Adrenal gland (tissue), 19 donors: ENCODE measurements at places on chromosomes 1 and 21.

DNA sequence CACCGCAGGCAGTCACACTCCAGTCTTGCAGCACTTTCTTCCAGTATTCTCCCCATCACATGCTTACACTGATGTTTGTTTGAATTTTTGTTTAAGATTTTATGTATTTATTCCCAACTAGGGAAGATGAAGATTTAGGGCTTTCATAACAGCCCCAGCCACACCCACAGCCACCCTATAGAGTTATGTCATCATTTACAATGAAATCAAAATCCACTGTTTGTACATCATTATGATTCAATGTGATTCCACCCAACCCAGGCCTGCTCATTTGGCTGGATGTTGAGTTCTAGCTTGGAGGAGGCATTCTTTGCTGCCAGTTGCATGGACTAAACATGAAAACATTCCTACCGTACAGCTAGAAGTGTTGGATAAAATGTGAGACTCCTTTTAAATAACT, 35.8 kb downstream of the RIPK4 start:
- no peak for DNase-seq

DNA sequence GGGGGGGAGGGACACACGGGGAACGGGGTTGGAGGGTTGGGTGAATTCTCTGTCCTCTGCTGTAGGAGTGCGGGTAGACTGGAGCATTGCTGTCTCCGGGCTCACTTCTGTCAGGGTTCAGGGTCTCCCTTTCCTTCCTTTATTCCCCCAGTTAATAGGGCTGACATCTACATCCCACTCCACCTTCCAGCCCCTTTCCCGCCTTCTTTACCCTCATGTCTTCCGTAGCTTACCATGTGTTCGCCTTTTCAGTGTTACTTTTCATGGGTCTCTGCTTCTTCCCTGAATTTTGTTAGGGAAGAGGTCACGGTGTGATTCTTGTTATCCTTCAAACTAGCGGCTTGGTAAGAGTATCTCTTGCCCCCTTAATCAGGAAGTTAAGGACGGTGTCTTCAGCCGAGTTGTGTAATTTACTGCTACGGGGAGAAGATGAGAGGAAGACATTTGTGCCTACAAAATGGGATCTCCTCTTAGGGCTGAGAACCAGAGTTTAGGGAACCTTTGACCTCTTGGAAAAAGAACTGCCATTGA, 917 bp downstream of the RAP1A start:
- DNase-seq, result no peak

DNA sequence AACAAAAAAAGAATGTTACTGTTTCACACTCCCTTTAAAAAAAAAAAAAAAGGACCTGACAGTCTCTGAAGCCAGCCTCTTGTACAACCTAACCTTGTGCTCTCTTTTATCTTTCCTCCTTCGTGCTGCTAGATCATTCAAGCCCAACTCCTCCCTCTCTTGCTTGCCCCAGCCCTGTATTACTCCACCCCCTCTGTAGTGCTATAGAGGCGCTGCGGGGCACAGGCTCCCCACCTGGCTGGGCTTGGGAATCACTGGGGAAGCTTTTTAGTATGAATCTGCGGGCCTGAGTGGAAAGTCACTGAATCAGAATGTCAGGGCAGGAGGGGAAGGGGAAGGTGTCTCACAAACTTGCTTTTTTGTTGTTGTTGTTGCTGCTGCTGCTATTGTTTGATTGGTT, 383.7 kb upstream of the CAMK1G start:
- no peak for DNase-seq

DNA sequence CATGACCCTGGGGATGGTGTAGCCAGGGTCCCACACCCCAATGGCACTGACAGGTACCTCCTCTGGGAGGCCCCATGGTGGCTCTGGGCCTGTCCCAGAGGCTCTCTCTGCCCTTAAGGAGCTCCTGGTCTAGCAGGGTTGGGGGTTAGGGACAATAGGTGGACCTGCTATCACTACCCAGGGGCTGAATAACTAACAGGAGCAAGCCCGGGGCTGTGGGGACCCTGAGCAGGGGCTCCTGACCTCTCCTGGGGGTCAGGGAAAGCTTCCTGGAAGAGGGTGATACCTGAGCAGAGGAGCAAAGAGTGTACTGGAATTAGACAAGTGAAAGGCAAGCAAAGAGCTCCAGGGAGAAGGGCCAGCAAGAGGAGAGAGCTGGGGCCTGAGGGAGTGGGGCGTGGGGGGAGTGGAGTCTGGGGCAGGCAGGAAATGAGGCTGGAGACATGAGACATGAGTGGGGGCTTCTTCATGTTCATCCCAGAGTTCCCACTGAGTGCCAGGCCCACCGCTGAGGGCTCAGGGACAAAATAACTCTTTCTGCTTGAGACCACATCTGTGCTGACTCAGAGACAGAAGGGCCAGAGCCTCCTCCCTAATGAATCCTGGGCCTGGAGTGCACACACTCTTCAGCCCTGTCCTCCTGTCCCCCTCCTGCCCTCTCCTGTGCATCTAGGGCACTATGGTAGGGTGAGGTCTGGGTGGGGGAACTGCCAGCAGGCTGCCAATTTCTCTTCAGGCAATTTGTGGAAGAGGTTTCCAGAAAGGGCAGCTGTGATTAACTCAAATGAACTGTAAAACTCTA, 517.6 kb downstream of the PTPRU start:
- DNase-seq, result no peak

- no peak for DNase-seq
Observed at GRCh38 chr1:3464649-3465025, 10.2 kb downstream of the ARHGEF16 start.

GRCh38 chr1:65151641-65152040, 3.6 kb downstream of the AK4 start:
- no peak for DNase-seq

GRCh38 chr21:19489930-19490329, 1086.3 kb upstream of the TMPRSS15 start:
- DNase-seq, result no peak

DNA sequence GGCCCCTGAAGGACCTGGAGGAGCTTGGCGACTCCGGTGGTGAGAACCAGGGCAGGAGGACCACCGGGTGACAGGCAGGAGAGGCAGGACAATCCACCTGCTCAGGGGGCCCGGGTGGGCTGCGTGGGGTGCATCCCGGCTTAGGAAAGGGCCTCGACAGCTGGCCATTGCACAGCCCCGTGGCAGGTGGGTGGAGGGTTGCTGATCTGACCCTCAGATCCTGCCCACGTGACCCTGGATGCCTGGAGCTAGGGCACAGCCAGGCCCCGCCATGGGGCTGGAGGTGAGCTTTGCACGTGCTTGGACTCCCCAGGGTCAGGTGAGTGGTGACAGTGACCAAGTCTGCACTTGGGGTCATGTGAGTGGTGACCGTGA, 35.5 kb upstream of the SLC19A1 start:
- peak; percentile 45 for DNase-seq

- no peak for DNase-seq
Observed at GRCh38 chr1:164033782-164034181, 525.2 kb upstream of the PBX1 start.

DNA sequence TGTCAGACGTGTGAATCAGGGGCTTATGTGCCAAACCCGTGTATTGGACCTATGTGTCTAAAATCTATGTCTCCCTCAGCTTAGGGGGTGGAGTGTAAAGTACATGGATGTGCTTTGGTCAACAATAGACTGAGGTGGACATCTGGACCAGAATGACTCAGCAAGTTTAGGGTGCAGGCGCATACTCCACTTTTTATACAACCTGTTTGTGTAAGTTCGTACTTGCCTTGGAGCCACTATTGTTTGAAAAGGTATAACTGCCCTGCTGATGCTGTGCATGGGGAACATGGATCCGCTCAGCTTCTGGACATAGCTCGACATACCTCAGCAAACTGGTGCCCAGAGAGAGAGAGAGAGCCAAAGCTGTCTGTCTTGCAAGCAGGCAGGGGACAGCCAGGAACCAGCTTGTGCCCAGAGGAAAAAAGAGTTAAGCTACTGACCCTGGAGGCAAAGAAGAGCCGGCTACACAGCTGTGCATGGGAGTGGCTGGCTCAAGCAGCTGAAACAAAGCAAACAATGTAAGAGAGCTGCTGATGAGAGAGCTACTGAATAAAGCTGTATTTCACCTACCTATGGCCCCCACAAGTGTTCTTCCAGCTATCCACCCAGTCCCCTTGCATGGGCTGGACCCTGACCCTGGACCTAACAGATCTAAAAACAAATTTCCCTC, 41.2 kb downstream of the GJA5 start:
- DNase-seq, result no peak

DNA sequence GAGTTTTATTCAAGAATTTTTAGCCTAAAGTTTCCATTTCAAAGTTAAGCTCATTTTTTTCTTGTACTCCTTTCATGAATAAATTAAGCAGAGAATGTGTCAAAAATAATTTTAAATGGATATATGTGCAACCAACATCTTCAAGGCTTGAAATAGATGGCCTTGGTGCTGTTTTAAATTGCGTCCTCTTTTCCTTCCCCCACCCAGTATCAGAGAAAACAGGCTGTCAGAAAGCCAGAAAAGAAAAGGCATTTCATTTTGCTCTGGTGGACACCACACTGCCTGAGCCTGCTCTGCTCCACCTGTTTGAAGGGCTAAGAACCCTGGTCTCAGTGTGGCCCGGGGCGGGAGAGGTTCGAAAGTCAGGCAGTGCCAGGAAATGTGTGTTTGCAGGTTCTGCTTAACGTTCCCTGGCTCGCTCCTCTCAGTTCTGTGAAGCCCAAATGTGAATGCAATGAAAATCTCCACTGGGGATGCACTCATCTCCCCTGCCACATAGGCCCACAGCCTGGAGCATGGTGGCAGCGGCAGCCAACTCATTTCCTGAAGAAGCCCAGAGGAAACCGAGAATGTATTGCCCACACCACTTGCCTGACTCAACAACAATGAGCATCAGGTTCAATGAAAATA, 134.4 kb downstream of the SDCCAG8 start:
- DNase-seq, result no peak

- no peak for DNase-seq
Observed at GRCh38 chr1:207181847-207182246, 77.8 kb downstream of the C4BPA start.

GRCh38 chr21:42426424-42426823, 22.7 kb downstream of the UBASH3A start:
- no peak for DNase-seq

DNA sequence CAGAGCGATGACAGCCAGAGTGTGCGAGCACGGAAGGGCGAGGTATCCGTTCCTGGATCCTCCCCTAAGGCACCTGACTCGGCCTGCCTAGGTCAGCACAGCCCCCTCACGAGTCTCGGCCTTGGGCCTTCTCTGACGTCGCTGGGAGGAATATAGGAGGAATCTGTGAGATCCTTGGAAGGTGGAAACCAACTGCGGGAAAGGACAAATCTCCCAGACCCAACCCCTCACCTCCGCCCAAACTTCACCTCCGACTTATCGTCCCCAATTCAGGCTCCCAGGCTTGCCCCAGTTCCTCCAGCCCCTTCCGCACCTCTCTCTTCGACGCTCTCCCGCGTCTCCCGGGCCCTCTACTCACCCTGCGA, 494 bp downstream of the APH1A start:
- peak; percentile 86 for DNase-seq

- no peak for DNase-seq
Observed at GRCh38 chr1:20588634-20589225, at the start of gene CDA. Gene CDA, plus strand, starts transcription at chr1:20589097. Its CDS starts 33 bp downstream, at chr1:20589130.

- DNase-seq, result no peak
Observed at GRCh38 chr1:61910035-61910434, 167.8 kb downstream of the PATJ start.

DNA sequence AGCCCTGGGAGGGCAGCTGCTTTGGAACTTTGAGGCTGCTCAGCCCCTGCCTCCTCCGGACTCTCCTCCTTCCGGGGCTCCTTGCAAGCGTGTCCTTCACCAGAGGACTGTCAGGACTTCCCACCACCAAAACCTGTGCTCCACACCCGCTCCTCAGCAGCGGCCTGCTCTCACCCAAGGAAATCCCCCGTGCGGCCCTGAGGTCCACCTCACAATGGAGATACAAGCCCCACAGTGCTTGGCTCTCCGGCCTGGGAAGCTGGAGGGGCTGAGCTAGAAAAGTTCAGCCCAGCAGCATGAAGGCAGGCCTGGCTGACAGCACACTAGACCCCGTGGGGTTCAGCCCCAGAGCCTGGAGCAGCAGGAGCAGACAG, 33.6 kb downstream of the PGBD5 start:
- no peak for DNase-seq

GRCh38 chr1:229434641-229435051, 752 bp upstream of the ACTA1 start:
- DNase-seq, result no peak

GRCh38 chr1:27596261-27596660, 7.7 kb downstream of the AHDC1 start:
- peak; percentile 70 for DNase-seq

GRCh38 chr1:98179151-98179773, 258.4 kb upstream of the DPYD start:
- DNase-seq, result no peak

GRCh38 chr1:6028042-6028850, 17.4 kb upstream of the KCNAB2 start:
- DNase-seq, result peak; percentile 66

GRCh38 chr1:99217599-99217998, 46.7 kb upstream of the PLPPR4 start:
- no peak for DNase-seq
